ENCODE measurements at places on chromosomes 6 and 20.

DNA sequence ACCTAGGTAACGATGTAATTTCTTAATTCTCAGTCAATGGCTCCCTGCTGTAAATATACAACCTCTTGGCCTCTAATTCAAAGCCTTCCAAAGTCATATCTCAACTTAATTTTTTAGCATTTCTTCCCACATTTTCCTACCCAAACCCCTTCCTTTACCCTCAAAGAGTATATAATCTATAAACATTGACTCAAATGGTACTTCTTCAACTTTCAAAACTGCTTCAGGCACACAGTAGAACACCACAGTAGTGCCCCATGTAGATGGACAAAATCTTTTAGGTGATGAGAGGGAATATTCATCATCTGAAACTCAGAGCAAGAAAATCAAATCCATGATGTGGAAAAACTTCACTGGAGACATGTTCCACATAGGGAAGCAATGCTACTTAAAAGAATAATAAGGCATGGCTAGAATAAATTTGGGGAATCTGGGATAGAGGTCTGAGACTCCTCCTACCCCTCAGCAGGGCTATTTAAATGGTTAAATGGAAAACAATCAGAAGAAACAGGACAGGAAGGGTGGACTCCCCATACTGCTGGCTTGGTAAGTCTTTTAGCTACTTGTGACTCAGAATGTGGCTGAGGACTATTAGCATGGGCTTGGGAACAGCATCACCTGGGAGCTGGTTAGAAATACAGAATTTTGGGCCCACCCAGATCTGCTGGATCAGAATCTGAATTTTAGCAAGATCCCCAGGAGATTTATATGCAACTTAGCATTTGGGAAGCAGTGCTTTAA lies 6.4 kb downstream of the SLC22A2 start:
- DNase-seq, result no peak

DNA sequence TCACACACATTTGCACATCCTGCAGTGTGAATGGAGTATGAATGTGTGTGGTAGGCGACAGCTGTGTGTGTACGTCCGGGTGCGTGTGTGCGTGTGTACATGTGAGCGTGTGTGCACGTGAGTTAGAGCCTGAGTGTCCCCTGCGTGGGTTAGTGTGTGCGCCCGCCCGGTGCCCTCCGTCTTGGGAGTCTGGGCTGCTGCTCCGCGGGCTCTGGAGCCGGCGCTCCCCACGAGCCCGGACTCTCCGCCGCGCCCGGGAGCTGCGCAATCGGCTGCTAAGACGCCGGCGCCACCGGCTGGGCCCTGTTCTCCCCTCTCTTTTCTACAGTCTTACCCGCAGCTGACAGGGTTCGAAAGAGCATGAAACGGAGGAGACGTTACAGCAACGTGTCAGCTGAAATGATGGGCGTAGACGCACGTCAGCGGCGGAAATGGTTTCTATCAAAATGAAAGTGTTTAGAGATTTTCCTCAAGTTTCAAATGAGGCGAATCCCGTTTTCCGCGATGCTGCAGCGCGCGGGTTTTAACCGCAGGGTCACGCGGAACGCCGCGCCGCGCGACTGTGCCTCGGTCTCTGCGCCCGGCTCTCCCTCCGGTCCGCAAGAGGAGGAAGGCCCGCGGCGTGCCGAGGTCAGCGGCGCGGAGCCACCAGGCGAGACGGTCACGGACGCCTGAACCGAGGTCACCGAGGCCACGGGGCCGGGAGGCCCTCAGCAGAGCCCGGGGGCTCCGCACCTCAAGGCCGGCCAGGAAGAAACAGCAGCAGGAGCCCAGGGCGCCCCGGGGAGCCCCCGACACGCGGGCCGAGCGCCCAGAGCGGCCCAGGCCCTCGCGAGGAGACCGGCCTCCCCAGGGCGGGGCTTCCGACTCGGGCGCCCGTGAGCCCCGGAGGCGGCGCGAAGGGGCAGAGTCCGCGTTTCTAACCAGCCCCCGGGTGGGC lies 95.3 kb upstream of the BHLHE23 start:
- DNase-seq, result no peak

DNA sequence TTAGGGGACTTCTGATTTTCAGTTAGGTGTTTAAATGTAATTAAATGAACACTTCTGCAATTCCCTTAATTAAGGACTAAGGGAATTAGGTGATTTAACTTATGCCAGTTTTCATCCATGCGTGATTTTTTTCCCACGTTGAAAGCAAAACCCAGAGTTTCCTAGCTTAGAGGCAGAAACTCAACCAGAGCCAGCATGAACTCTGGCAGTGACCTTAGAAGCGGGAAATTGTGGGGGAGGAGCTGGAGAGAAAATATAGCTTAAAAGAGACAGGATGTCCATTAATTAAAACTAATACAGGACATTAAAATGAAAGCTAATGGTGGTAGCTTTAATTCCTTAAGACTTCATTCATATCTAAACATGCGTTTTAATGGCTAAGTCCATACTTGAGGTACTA lies 41.6 kb downstream of the IYD start:
- DNase-seq, result no peak

DNA sequence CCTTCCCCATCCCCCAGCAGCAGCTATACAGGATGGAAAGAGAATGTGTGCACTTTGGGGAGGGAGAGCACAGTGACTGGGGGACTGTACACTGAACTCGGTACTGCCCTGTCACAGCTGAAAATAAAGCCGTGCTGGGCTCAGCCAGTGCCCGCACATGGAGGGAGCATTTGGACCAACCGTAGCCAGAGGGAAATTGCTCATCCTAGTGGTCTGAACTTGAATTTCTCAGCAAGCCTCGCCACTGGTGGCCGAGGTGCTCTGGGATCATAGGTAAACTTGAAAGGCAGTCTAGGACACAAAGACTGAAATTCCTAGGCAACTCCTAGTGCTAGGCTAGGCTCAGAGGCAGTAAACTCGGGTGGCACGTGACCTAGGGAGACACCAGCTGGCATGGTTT lies 61.0 kb downstream of the DZANK1 start:
- DNase-seq, result no peak

GRCh38 chr6:131688286-131688685 lies 12.9 kb downstream of the OR2A4 start:
- DNase-seq, result no peak

DNA sequence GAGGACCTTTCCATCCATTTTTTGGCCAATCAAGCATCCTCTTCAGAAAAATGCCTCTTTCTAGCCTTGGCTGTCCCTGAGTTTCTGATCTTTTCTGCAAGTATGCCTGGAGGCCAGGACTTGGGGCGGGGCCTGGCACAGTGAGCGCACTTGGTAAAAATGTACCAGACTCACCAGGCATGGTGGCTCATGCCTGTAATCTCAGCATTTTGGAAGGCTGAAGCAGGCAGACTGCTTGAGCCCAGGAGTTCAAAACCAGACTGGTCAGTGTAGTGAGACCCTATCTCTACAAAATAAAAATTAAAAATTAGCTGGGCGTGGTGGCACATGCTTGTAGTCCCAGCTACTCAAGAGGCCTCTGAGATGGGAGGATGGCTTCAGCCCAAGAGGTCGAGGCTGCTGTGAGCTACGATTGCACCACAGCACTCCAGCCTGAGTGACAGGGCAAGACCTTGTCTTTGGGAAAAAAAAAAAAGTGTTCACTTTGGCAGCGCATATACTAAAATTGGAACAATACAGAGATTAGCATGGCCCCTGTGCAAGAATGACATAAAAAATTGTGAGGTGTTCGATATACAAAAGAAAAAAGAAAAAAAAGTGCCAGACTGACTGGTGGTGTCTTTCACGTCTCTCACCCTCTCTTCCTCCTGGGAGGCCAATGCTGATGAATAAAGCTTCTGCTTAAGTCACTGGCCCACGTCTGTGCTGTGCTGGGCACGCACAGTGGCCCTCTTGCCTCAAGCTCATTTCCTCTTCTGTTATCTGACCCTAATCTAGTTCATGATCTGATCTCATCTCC lies 18.1 kb upstream of the SLC9A8 start:
- no peak for DNase-seq

- no peak for DNase-seq
These were observed 43.0 kb upstream of the CD83 start for GRCh38 chr6:14074476-14075094.
